GM13977 (cell line): ENCODE measurements at places on chromosomes 6 and 20.

- DNase-seq = no peak
Measured at GRCh38 chr6:79589701-79590100, 41.4 kb upstream of the SH3BGRL2 start.

DNA sequence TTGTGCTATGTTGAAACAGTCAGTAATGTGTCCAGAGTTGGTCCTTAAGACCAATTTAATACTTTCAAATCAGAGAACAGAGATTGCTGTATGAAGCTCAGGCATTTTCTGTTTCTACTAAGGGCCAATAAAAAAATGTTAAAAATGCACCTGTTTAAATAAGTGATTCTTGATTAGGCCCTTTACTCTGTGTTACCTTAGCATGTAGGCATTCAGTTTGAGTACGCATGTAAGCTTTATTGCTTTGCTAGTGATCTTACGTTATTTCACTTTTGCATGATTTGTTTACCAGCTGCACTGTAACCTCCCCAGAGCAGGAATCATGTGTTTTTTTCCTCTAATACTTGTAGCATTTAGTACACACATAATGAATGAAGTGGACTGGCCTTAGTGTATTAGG is 61.0 kb downstream of the AFG1L start:
- DNase-seq = no peak

GRCh38 chr6:733431-734219 is 40.7 kb upstream of the EXOC2 start:
- DNase-seq = no peak

DNA sequence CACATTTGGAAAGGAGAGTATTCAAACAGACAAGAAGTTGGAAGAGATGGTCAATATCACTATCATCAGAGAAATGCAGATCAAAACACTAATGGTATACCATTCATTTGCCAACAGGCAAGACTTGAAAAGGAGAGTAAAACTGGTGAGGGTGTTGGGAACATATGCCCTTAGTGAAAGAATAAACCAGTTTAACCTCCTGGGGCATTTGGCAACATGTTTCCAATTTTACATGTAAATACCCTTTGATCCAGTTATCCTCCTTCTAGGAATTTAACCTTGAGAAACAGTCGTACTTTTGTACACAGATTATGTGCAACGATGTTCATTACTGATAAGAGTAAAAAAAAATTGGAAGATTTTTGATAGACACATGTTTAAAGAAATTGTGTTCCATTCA is 34.1 kb upstream of the OCSTAMP start:
- no peak for DNase-seq

DNA sequence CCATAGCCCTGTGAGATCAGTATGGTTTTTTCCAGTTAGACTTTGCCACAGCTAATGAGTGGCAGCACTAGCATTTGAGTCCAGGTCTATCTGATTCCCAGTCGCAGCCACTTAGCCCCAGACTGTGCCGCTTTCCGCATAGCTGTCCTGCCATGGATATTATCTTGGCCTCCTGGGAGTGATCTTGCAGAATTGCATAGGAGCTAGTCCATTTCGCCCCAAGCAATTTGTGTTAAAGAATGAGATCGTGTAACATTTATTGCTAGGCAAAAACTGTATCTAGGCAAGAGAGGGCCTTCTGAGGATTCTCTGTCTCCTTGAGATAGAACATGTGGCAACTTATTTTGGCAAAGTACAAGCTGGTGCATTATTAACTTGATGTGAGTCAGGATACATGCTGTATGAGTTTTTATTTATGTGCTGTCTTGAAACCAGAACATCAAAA is 74.2 kb downstream of the EZR start:
- no peak for DNase-seq

DNA sequence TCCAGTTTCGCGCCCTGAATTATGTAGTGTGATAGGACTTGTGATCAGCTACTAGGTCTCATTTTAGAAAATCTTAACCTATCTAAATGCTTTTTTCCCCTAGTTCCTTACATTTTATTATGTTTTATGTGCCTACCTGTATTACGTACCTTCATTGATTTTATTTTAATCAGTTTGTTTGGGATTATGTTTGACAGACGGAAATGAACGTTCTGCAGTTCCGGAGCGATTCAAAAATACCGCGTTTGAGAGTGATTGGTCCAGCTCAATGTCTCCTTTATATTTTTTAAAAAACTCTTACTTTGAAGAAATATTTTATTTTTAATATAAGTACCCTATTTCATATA is 114.3 kb upstream of the BTN3A2 start:
- no peak for DNase-seq

DNA sequence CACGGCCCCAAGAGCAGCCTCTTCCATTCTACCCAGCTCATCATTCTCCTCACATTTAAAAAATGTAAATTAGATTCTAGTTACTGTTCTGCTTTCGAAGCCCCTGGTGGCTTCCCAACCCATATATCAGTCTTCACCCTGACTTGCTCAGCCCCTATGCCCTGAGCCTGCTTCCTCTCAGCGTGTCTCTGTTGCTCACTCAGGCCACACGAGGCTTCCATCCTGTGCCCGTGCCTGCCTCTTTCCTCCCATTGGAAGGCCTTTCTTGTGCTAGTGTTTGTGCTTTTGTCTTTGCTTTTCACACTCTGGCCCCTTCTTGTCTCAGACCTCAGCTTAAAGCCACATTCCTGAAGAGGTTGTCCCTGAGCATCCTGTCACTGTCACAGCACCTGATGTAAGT is 78.1 kb downstream of the AFDN start:
- DNase-seq = no peak

GRCh38 chr6:40809627-40810026 is 222.5 kb upstream of the LRFN2 start:
- DNase-seq = no peak

GRCh38 chr6:46909371-46909770 is 12.4 kb downstream of the ADGRF5 start:
- DNase-seq = no peak

DNA sequence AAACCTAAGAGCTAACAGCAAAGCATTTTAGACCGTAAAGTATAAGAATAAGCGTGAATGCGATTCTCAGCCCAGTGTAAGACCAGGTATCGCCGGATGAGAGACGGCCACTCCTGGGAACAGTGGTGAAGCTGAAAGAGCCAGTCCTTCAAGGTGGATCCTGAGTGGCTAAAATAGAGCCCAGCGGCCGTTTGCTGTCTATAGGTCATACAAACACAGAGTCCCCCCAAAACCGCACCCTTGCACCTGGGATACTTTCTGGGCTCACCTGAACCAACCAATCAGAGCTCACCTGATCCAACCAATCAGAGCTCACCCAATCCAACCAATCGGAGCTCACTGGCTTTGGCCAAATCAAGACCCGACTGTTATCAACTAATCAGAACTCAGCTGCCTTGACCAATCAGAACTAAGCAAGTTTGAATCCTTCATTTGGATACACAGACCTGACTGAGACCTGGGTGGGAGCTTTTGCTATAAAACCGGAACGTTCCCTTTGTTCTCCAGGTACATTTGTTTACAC is 248.2 kb downstream of the DLL1 start:
- DNase-seq = no peak

- no peak for DNase-seq
Measured at GRCh38 chr6:24428615-24429014, 25.9 kb downstream of the MRS2 start.

DNA sequence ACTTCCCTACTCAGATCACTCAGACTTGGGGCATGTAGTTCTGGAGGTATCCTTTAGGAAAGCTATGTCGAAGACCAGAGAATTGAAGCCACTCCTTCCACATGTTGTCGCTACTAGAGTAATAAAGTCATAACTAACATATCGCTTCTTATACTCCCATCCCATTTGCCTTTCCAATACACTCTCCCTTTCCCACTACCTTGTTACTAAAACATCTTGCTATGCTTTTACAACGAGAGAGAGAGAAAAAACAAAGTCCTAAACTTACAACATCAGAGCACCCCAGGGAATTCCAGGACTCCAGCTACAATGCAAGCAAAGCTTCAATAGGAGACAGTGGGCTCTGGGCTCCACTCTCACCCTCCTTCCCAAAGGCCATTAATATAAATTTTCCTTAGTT is 5.1 kb upstream of the LAMP5 start:
- DNase-seq = no peak

- DNase-seq = no peak
Measured at GRCh38 chr20:13671512-13671911, 32.8 kb upstream of the TASP1 start.

DNA sequence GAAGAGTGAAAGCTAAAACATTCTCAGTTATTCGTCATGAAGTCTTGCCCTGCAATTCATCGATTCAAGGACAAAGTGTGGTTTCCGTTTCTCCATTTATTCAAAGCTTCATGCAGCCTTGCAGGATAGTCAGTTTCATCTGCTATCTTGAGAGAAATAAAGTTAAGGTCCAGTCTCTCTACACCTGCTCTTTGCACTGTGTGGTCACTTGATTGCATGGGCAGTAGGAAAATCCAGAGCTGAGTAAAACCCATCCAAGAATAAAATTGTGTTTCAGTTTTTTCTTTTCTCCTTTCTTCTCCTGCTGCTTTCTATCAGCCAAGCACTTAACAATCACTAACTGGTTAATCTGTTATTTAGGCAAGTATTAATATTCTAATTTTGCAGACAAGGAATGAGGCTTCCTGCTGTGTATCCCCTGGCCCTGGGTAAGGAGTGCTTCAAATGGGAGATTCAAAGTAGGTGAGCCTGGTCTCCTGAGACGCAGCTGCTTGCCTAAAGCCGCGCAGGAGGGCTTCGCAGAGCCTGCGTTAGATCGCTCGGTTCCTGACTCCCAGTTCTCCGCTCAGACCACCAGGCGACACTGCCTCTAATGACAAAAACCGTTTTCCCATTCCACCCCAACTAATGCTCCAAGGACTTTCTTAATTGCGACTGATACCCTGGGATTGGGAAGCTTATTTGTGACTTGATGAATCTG is 808.3 kb downstream of the TFAP2A start:
- no peak for DNase-seq

DNA sequence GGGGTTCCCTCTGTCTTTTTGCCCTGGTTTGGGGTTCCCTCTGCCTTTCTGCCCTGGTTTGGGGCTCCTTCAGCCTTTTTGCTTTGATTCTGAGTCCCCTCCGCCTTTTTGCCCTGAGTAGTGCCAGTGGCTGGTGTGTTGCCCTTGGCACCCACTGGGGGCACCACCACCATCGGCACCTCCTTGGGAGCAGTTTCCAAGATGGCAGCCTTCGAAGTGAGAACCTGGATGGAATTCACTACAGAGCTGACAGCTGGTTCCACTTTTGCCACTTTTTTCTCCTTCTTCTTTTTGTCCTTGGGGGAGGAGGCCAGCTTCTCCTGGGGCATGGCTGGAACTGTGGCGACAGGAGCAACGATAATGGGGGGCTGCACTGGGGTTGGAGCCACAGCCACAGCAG is 22.2 kb downstream of the RRBP1 start:
- DNase-seq = no peak

GRCh38 chr6:167682125-167682524 is 144.6 kb upstream of the AFDN start:
- no peak for DNase-seq

GRCh38 chr6:140874066-140874465 is 1258.7 kb upstream of the GJE1 start:
- DNase-seq = no peak

DNA sequence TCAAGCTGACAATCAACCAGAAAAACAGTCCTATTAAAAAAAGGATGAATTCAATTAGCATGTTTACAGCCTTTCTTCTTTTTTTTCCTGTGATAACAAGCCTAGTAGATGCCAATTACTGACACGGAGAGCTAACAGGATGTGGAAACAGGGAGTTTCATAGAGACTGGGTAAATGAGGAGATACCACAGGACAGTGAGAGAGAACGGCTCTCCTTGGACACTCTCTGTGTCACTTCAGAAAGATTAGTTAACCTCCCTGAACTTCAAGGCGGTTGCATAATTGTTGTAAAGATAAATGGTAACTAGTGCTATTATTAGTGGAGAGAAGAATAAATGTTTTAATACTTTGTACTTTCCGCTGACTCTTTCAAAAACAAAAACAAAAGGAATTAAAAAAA is 14.8 kb downstream of the SLC17A5 start:
- DNase-seq = no peak

GRCh38 chr20:43711098-43711654 is 15.6 kb downstream of the GTSF1L start:
- DNase-seq = peak; percentile 25

DNA sequence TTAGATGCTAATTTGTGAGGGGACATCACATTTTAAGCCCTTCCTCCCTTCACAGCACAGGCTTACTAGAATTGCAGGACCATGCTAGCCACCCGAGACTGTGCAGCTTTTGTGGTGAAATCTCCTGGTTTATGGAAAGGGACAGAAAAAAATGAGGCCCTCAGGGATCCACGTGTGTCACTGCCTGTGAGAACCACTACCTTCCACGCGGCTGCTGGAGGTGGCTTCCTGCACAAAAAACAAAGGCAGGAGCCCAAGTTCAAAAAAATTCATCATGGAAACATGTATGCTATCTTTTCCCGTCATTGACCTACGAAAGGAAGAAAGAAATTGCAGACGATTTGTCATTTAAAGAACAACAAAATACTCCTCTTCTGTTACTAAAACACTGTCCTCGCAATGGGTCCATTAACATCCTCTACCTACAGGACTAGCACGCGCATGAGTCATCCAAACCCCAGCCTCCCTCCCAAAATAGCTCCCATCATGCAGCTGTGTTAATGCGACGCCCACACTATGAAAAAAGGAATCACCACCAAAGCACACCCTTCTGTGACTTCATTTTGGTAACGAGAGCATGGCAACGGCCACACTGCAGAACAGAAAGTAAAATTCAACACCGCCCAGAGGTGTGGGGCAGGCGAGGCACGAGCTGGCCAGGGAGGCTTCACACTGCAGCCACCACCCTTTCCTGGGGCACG is 45.7 kb downstream of the RAMACL start:
- DNase-seq = peak; percentile 72

DNA sequence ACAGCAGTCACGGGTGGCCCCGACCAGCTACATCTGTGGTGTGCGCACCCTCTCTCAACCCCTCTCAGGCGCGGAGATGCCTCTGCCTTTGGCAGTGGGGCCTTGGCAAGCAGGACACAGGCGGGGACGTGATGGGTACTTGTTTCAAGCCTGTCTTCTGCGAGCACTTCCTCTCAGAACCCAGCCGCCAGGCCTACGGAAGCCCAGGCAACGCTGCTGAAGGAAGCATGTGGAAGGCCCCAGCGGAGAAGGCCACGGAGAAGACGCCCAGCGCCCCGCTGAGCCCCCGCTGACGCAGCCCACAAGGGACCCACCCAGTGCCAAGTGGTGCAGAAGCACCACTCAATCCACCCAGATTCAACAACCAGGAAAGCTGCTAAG is 13.0 kb downstream of the SERPINB6 start:
- DNase-seq = no peak

GRCh38 chr6:142537612-142538478 is 236.0 kb downstream of the ADGRG6 start:
- DNase-seq = no peak
